Epithelial cell of umbilical artery (primary cell): ENCODE measurements at places on chromosomes 2 and 18. TPM values are rescaled to one million over a fixed set of nuclear protein-coding genes. Genes with fewer than 3 reads are reported as not detected.

Gene REG3G
- not detected in 2 replicates for total RNA-seq

Gene MRPL44
- total RNA-seq = 43.9 and 48.2 TPM in 2 replicates

Gene DNER
- under 0.01 TPM in 1 of 2 replicates, not detected in the other for total RNA-seq

Gene VRK2
- 38.3 and 57.1 TPM in 2 replicates for total RNA-seq

Gene RASGRP3
- 9.9 and 26.0 TPM in 2 replicates for total RNA-seq

Gene SPATA3
- total RNA-seq = not detected in 2 replicates

Gene ATP8B1
- 58.8 and 78.7 TPM in 2 replicates for total RNA-seq

Gene LYPD6B
- not detected in 2 replicates for total RNA-seq

Gene GNLY
- not detected in 2 replicates for total RNA-seq

Gene HRH4
- not detected in 2 replicates for total RNA-seq

Gene MPP4
- total RNA-seq = 4.0 and 4.5 TPM in 2 replicates

Gene PRSS56
- not detected in 2 replicates for total RNA-seq

Gene PIKFYVE
- total RNA-seq = 21.4 and 28.4 TPM in 2 replicates

Gene CHRND
- not detected in 2 replicates for total RNA-seq

Gene CDH7
- under 0.01 TPM in 1 of 2 replicates, not detected in the other for total RNA-seq

Gene CFAP210
- not detected in 2 replicates for total RNA-seq

Gene HOXD3
- 4.2 and 5.9 TPM in 2 replicates for total RNA-seq

Gene SPOPL
- 14.6 and 15.9 TPM in 2 replicates for total RNA-seq

Gene SERPINB13
- not detected in 2 replicates for total RNA-seq

Gene RGPD3
- 0.30 and 0.32 TPM in 2 replicates for total RNA-seq

Gene FNDC4
- total RNA-seq = 19.5 and 36.1 TPM in 2 replicates

Gene RNF25
- 32.2 and 37.4 TPM in 2 replicates for total RNA-seq

Gene ARHGAP25
- 0.32 and 1.4 TPM in 2 replicates for total RNA-seq

Gene MC2R
- total RNA-seq = not detected in 2 replicates

Gene SLC38A11
- not detected in 2 replicates for total RNA-seq

Gene DSC3
- total RNA-seq = 0.61 and 1.3 TPM in 2 replicates
